Stimulated activated CD4-positive, alpha-beta T cell treated with anti-CD3 and anti-CD28 coated beads, Interleukin-1b, Interleukin-23, amount 100 ng/mL, for 4 hours (primary cell): ENCODE measurements at places on chromosomes 1 and 21.
A peak's percentile ranks its signal among the peaks of the same experiment; 100 is the strongest.

DNA sequence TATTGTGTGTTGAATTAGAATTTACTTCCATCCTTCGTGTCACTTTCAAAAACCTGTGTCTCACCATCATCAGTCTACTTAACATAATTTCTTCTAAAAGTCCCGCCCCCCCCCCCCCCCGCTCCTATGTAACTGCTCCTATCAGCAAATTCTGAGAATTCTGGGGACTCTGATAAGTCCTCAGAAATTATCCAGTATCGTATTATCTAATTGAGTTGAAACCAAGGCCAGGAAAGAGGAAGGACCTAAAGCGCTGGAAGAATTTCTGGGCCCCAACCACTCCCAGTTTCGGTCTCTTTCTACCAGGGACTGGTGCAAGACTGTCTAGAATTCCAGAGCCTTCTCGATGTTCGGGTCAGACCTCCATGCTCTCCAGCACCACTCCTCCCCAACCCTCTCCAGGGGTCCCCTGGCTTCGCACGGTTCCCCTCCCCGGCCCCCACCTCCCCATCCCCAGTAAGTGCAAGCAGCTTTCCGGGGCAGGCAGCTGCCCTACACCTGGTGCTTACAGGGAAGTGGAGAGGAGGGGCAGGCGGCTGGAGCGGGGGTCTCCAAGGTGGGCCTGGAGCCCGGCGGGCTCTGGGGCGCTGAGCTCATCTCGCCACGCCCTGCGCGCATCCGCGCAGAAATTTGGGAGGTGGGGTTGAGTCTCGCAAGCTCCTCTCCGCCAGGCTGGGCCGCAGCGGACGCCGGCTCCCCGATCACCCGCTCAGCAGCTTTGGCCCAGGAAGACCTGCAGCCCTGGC lies 16.0 kb upstream of the ZNF496 start:
- DNase-seq, result no peak

- DNase-seq, result no peak
Measured at GRCh38 chr1:183632964-183633363, 2.6 kb downstream of the ARPC5 start.

DNA sequence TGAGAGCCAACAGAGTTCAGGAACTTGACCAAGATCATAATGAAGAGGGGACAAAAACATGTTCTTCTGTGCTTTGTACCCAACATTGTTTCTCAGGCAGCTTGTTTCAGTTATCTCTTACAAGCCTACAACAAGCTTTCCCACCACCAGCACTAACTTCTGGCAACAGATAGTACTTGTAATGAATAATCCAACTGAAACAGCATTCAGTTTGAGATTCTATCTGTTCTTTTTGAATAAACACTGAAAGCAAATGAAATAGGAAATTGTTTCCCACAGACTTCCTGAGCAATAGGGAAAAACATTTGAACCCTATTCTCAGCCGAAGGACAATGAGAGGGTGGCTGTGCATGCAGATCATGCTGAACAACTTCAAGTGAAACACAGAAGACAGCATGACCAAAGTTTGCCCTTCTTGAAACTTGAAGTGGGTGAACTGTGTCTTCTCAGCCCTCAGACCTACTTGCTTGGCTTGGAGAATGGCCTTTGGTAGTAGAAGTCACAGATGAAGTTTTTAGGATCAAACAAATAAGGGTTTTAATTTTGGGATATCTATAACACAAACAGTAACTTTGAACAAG lies 11.2 kb upstream of the HOOK1 start:
- no peak for DNase-seq

DNA sequence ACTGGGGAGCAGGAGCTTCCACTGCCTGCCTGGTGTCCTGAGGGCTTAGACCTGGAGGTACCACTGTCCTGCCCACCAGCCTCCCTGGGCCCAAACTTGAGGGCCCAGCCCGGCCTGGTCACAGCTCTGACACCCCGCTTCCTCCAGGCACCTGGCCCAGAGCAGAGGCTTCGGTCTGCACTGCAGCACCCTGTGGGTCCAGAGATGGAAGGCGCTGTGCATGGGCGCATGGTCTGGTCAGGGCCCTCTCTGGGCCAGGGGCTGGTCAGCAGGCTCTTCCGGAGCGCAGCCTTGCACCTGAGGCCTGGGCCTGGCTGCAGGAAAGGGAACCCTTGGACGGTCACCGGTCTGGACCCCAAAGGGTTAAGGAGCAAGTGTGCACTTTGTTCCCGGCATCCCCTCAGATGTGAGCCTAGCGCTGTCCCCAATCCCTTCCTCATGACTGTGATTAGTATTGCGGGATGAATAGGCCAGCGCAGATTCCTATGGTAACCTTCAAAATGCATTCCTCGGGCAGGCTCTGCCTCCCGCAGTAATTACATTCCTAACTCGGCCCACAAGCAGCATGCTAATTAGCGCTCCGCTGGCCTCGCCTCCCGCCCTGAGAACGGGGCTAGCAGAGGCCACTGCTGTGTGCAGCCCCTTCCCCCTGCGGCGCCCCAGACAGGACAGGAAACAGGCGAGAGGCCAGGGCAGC lies 36.3 kb downstream of the PRDM16 start:
- no peak for DNase-seq

- DNase-seq, result no peak
Measured at GRCh38 chr1:86396498-86396890, 371 bp upstream of the ODF2L start.

GRCh38 chr1:235945775-235946570 lies 79.3 kb upstream of the LYST start:
- DNase-seq, result no peak

- DNase-seq, result no peak
Measured at GRCh38 chr1:163981500-163982030, 577.4 kb upstream of the PBX1 start.

DNA sequence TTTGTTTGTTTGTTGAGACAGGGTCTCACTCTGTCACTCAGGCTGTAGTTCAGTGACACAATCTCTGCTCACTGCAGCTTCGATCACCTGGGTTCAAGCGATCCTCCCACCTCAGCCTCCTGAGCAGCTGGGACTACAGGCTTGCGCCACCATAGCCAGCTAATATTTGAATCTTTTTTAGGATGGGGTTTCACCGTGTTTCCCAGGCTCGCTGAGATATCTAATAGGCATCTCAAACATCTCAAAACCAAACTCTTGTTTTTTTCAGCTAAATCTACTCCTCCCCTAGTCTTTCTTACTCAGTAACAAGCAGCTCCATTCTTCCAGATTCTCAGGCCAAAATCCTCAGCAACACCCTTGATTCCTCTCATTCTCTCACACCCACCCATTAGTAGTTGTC lies 22.0 kb upstream of the SRRM1 start:
- DNase-seq, result no peak

DNA sequence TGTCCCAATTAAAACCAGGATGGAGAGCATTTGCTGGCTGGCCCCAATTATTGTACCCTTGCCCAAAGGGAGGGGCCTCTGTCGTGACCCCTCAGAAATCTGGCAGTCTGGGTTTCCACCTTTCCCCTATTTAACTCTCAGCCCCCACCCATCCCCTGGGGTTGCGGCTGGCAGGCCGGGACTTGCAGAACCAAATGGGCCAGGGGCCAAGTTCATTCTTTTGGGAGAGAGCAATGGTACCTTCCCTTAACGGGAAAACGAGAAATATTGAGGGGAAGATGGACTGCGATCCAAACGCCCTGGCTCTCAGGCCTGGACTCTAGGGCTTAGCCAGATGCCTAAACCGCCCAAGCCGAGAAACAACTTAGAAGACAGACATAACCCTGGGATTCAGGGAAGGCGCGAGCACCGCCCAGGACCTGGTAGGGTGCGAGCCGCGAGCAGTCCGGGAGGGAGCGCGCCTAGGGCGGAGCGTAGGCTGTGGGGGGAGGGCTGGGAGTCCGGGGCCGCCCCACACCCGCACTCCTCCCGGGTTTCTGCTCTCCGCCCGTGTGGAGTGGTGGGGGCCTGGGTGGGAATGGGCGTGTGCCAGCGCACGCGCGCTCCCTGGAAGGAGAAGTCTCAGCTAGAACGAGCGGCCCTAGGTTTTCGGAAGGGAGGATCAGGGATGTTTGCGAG lies at the start of gene SLC27A3:
Gene SLC27A3, plus strand, starts transcription at position 628 of the 678 bp plus-strand sequence. CDS start 91 bp downstream, outside the sequence.
- no peak for DNase-seq

DNA sequence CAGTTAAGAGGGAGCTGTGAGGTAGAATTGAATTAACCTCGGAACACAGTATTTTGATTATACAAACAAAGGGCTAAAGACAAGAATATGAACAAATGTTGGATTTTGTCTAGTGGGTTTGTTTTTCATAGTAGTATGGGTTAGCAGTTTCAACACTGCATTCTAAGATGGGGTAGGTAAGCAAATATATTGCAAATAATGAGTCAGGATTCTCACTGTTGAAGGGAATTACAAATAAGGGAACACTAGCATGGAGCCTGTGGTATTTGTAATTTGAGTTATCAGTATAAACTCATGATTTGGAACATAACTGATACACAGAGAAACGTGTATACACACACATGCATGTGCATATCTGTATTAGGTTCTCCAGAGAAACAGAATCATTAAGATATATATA lies 44.5 kb downstream of the CD55 start:
- no peak for DNase-seq

DNA sequence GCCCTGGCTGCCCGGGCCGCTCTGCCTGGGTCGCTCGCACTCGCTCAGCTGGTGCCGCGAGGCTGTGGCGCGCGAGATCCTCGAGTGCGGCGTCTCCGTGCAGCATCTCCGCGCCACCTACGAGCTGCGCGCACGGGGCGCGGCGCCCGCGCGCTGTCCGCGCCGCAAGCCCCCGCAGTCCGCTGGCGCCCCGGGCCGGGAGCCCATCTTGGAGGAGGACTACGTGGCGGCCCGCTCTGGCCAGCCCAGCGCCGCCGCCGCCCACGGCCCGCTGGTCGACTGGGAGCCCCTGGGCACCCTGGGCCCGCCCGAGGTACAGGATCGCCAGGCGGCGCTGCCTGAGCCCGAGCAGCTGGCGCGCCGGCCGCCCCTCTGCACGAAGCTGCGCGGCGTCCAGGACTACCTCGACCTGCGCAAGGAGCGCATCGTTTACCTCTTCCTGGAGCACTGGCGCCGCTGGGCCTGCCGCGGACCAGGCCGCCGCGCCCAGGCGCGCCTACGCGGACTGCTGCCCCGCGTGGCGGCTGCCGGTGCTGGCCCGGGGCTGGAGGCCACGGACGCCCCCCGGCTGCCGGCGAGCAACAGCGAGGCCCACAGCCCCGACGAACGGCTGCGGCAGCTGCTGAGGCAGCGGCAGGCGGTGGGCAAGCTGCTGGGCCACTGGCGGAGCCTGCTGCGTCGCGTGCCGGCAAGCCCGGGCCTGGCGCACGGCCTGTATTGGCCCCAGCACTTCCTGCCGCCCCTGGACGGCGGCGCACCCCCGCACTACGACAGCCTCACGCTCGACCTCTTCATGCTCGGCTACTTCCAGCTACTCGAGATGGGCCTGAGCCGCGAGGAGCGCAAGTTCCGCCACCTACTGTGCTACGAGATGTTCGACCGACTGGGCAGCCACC lies 10.9 kb downstream of the TNFRSF25 start:
- peak; percentile 27 for DNase-seq

GRCh38 chr1:174946031-174946430 lies 53.7 kb upstream of the CACYBP start:
- DNase-seq, result no peak

DNA sequence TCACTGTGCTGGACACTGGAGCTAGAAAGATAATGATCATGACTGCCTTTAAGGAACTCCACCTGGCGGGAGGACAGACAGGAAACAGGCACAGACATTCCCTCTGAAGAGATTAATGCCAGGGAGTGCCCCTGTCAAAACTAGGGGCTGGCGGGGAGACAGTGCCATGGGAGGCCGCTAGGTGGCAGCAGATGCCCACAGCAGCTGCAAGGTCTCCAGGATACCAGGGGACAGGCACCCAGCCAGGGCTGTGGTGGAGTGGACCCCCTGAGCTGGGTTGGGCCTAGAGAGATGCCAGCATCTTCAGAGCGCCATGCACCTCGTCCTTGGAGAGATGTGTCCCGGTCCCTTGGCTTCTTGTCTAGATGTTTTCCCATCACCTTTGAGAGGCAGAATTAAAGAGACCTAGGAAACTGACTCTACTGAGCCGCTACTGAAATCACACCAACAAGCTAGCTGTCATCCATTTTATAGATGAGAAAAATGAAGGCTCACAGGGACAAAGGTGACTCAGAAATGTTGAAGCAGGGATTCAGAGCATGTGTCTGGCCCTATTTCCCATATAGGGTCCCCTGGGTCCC lies 3.6 kb downstream of the REN start:
- peak; percentile 73 for DNase-seq

DNA sequence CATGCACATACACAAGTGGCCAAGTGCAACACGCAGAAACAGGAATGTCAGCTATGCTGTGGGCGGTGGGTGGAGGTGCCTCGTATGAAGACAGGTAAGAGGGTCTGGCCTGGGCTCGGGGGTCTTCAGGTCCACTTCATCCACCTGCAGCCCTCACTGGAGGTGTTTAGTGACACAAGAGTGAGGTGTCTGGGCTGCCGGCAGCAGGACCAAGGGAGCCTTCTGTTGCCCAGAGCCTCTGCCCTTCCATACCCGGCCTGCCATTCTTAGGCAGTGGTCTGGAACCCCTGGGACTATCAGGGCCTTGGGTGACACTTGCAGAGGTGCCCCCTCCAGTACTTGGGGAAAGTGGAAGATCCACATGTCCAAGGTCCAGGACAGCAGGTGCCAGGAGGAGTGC lies 21.7 kb upstream of the ACTRT2 start:
- DNase-seq, result no peak

DNA sequence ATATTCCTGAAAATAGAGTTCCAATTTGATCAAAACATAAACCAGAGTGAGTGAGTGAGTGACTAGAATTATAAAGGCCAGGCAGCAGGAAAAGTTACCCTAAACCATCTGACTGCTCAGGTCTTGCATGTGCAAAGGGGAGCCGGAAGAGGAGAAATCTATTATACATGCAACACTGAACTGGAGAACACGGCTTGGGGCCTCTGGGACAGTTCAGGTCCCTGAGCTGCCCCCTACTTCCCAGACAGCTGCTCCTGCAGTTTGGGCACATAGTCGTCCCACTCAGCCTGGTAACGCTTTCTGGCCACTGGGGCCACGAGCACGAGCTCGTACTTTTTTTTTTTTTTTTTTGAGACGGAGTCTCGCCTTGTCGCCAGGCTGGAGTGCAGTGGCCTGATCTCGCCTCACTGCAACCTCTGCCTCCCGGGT lies 40.1 kb downstream of the PTPRC start:
- no peak for DNase-seq

DNA sequence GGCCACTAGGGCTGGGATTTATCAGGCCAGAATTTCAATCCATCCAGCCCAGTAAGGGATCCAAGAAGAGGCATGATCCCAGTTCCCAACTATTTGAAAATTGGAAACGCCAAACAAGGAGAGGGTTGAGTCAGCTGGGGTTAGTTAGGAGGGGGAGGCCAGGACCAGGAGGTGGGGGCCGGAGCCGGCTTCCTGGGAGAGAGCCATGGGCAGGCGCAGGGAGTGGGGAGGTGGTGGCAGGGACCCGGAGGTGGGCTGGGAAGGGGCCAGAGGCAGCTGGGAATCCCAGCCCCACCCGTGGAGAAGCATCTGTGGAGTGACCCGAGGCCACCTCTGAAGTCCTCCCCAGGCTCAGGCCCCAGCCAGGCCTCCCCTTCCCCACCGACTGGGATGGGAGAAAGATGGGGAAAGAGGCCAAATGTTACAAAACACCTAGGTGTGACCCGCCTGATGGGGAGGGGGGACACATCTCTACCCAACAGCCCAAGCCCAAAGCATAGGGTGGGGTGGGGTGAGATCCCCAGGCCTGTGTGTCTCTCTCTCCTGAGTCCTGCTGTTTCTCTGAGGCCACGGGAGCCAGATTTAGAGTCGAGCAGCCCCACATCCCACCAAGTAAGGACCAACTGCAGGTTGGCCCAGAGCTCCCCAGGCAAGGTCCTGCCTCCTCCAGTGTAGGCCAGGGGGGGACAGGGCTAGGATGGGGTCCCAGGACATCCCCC lies 10.1 kb downstream of the HSPG2 start:
- no peak for DNase-seq

- no peak for DNase-seq
Measured at GRCh38 chr1:119347858-119348257, 20.7 kb upstream of the HAO2 start.

GRCh38 chr1:245090491-245091090 lies 64.2 kb upstream of the KIF26B start:
- no peak for DNase-seq
